Stimulated activated CD8-positive, alpha-beta memory T cell treated with anti-CD3 and anti-CD28 coated beads, Interleukin-15, amount 100 ng/mL, for 24 hours (primary cell): ENCODE measurements at places on chromosomes 2 and 18.

DNA sequence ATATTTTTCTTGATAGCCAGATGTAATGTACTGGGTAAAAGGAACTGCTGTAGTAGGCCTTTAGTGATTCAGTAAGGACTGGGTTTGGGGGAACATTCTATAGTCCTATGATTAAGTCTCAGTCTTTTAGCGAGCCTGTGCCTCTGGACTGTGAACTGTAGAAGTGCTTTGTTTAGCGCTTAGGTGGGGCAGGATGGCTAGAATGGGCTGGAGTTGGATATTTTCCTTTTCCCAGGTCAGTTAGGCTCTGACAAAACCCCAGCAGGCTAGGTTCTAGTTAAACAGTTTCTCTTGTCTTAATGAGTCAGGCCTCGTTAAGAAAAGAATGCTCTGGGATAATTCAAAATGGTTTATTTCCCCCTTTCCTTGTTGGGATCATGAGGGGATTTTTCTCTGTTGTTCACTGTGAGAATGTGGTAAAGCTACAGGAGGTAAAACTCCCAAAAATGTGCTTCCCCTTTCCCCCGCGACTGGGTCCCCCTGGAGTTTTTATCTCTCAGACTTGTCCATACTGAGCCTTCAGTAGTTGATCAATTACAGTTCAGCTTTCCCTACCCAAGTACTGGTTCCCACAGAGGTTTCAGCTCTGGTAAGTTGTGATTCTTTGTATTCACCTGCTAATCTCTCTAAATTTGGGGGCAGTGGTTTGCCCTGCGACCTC lies 31.5 kb downstream of the EHBP1 start:
- no peak for DNase-seq

DNA sequence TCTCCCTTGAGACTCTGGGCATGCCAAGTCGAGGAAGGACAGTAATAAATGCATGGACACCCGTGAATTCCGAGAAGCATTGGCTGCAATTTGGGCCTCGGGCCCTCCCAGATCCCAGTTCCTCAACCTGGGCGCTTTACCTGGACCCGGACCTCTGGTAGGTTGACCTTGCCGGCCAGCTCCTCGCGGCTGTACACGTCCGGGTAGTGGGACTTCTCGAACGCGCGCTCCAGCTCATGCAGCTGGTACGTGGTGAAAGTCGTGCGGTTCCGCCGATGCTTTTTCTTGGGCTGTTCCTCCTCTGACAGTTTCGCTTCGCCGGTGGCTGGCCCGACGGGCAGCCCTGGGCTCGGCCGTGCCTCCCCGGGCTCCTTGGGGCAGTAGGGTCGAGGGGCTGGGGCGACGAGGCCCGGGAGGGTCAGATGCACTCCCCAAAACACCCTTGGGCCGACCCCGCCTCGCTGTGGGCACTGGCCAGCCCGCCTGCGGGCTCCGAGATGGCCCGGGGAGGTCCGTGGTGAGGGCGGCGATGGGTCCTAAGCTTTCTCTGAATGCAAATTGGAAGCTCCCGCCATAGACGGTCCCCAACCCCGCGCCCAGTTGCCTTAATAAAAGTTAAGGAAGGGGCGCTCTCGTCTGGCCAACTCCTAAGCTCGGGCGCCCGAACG lies 899 bp downstream of the RAX start:
- no peak for DNase-seq

- no peak for DNase-seq
These were observed 818 bp upstream of the SLC20A1 start for GRCh38 chr2:112644933-112645309.

DNA sequence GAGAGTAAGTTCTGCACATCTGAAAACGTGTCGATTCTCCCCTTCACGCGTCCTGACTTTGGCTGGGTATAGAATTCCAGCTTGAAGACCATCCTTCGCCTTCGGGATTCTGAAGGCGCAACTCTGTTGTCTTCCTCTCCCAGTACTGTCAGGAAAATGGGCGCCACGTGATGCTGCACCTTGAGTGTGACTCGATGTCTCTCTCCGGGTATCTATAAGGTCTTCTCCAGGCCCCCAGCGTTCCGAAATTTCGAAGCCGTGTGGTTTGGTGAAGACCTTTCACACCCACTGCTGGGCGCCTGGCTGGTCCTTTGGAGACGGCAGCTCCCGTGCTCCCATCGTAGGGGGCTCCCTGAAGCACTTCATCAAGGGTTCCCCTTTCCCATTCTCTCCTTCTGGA lies 203.7 kb downstream of the HDAC4 start:
- DNase-seq: no peak

DNA sequence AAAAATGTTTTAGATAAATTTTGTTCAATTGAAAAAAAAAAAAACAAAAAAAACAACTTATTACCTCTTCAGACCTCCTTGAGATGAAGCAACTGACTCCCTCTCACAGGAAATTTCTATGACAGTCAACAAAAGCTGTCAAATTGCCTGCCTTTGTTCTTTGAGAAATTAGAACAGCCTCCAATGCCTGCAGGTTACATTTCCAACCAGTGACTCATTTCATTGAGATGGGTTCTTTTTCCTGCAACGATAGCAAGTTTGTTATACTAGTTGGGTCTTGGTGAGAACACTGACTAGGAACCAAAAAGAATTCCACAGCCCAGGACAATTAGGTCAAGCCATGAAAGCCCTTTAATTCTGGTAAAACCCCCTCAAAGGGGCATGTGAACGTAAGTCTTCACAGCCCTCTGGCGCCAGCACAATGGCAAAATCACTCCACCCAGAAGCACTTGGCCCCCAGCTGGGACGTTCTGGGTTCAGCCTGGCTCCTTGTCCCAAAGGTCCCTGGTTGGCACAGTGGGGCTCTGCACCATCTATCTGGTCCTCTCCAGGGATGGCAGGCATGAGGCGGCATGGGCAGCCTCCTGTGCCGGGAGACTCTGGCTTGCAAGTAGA lies 87.0 kb downstream of the SPP2 start:
- DNase-seq: no peak
